Stimulated activated CD4-positive, alpha-beta T cell treated with anti-CD3 and anti-CD28 coated beads, Interleukin-1b, Interleukin-23, amount 100 ng/mL, for 24 hours (primary cell): ENCODE measurements at places on chromosomes 2 and 18.

DNA sequence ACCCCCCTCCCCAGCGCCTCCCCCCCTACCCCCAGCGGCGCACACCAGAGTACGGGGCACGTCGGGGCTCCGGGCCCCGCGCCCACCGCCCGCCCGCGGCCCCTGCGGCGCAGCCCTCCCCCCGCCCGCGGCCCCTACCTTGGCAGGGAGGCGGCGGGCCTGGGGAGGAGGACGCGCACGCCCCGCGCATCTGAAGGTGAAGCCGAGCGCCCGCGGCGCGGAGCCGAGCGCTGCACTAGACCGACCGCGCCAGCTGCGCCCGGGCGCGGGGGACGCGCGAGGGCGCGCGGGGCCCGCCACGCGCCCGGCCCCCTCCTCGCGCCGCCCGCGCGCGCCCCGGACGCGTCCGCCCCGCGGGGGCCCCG is at the start of gene ZNF516:
Gene ZNF516 (minus strand): TSS at position 237 of the 365 bp plus-strand sequence. CDS start 52,188 bp downstream, outside the sequence.
- DNase-seq = no peak

DNA sequence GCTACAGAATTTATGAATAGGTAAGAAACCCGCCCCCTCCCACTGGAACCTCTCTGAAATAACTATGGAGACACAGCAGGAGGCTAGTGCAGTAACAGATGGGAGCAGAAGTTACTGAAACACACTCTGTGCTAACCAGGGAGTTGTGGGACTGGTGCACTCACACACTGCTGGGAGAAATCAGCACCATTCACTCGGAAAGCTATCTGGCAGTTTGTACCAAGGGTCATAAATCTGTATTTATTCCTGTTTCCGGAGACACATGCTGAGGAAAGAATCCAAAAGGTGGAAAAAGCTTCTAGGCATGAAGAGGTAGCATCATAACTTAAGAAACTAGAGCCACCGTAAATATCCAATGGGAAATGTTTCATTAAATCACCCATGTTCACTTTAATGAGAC is 39.9 kb downstream of the TGFA start:
- no peak for DNase-seq

DNA sequence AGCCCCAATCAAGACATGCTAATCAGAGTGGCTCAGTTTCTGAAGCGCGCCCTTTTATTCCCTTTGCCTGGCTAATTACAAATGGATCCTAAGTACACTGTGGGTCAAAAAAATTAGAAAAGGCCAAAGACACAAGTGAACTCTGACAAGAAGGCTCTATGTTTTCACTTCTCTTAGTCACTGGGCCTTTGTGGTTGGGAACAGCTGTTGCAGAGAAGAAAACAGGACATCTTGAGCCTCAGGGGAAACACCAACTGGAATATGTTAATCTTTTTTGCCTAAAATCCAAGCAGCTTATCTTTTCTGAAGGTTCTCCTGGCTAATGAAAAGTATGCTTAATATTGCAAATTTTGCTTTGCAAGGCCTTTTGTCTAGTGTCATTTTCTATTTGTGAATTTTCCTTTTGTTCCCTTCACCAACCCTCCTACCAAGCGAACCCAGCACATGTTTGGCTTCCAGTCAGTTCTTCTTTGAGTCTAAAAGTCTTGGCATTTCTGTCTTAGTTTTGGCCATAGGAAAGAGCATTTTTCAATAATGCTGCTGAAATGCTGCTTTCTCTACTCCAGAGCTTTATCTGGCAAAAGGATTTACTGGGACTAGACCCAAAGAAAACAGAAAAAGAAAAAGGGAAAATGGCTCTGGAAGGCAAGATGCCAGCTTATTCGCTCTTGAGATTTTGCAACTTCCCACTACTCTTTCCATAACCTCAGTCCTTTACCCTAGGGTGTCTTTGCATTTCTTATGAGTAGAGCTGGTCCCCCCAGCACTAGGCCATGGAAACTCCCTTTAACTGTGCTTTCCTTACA is 440.2 kb upstream of the ST6GAL2 start:
- DNase-seq = no peak

DNA sequence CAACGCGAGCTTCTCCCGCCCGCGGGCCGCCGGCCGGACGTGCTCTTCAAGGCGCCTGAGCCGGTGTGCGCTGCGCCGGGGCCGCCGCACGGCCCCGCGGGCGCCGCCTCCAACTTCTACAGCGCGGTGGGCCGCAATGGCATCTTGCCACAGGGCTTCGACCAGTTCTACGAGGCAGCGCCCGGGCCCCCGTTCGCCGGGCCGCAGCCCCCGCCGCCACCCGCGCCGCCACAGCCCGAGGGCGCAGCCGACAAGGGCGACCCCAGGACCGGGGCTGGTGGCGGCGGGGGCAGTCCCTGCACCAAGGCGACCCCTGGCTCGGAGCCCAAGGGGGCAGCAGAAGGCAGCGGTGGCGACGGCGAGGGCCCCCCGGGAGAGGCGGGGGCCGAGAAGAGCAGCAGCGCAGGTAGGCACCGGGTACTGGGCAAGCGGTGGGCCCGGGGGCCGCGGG is 676 bp downstream of the HOXD11 start:
- no peak for DNase-seq

DNA sequence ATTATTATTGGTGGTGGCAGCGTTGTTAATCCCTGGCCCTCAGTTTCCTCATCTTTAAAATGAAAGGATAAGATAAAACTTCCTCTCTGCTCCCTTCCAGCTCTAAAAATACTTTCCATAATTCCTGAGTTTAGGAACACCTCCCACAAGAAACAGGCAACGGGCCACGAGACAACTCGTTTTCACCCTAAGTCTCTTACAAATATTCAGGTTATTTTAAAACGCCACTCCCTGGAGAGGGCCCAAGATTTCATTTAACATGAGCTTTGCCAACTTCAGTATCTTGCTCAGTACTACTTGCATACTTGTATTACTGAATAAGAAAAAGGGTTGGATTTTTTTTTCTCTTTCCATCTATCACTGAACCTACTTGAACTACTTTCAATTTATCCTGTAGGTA is 611.1 kb upstream of the FANCL start:
- no peak for DNase-seq
